ENCODE measurements at places on chromosomes 11 and 22.

- peak; percentile 21 for DNase-seq
Measured at GRCh38 chr11:13668957-13669521, 571 bp downstream of the FAR1 start.

DNA sequence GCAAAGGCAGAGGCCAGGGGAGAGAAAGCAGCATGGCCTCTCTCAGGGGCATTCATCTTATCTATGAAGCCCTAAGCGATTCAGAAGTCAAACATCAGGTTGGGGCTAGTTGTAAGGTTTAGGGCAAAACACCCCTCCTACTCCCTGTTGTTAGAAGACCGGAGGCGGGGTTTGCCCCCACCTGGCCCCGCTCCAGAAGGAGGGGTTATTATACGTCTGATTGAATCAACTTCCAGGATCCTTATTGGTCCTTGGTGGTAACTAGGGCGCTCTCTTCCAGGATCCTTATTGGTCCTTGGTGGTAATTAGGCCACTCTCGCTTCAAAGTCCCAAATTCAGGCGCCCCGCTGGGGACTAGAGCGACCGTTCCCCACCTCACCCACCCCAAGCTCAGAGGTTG is 12.1 kb upstream of the SMTN start:
- DNase-seq, result no peak

- no peak for DNase-seq
Measured at GRCh38 chr22:31567196-31567595, 70.9 kb downstream of the SFI1 start.

DNA sequence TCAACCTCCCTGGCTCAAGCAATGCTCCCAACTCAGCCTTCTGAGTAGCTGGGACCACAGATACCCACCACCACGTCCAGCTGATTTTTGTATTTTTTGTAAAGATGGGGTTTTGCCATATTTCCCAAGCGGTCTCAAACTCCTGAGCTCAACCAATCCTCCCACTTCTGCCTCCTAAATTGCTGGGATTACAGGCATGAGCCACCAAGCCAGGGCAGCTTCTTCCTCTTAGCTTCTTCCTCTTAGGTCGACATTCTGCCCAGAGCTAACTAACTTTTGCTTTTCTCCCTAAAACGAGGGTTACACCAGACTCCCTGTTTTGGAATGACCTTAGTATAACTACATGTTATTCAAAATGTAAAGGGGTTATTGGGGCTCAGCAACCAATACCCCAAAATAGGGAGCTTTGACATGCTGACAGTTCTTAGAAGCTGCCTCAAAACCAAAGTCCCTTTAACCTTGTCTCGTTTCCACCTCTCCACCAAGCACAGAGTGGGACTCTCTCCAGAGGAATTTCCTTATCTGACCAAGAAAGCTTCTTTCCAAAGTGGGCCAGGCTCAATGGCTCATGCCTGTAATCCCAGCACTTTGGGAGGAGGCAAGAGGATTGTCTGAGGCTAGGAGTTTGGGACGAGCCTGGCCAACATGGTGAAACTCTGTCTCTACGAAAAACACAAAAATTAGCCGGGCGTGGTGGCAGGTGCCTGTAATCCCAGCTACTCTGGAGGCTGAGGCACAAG is 7.0 kb downstream of the HPS5 start:
- DNase-seq, result no peak

GRCh38 chr22:36100134-36100824 is 60.3 kb downstream of the APOL3 start:
- DNase-seq, result no peak

DNA sequence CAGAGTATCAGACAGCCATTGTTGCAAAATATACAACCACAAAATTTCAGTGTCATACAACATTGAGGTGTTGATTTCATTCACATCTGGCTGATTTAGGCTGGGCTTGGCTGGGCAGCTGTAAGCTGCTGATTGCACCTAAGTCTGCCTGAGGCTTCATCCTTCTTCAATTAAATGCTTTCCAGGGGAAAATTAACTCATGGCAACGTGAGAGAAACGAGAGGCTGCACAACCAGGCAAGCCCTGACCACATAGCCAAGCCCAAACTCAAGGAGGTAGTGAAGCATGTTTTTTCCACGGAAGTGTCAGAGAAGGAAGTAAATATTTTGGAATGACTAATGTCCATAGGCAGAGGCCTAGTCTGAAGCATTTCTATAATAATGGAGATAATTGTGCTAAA is 273.8 kb upstream of the ZC3H12C start:
- no peak for DNase-seq

- DNase-seq, result no peak
Measured at GRCh38 chr11:102447193-102447592, 5.4 kb downstream of the TMEM123 start.

DNA sequence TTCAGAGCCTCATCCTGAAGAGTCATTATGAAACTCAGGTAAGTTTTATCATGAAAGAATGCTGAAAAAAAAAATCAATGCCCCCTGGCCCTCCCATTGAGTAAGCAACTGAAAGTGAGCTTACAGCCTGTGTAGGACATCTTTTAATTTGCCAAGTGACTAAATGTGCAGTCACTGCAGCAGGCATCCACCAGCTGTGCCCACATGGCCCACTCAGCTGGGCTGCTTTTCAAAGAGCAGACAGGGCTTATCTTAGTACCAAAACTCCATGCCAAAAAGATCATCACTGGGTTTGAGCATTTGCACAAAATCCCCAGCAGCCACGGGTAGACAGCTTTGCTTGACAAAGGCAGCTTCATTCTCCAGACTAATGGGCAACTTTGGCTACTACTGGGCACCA is 709.7 kb downstream of the NTM start:
- DNase-seq, result no peak

GRCh38 chr22:19407649-19408606 is 23.6 kb downstream of the HIRA start:
- DNase-seq, result peak; percentile 90

Measured in BE2C (cell line).